ENCODE measurements at places on chromosomes 2 and 18.

DNA sequence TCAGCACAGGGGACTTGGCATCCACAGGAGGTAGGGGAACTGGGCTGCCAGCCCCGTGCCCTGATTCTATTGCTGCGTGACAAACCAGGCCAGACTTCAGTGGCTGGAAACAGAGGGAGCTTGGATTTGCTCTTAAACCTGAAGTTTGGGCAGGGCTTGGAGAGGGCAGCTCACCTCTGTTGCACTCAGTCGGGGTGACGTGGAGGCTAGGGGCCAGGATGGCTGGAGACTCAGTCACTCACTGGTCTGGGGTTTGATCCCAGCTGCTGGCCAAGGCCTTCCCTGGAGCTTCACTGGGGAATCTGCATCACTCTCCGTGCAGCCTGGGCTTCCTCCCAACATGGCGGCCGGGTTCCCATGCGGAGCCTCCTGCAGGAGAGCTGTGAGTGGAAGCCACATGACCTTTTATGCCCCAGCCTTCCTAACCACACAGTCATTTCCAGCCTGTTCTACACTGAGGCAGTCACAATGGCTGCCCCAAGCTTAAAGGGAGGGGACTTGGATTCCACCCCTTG lies 175.2 kb upstream of the HDAC4 start:
- no peak for DNase-seq

DNA sequence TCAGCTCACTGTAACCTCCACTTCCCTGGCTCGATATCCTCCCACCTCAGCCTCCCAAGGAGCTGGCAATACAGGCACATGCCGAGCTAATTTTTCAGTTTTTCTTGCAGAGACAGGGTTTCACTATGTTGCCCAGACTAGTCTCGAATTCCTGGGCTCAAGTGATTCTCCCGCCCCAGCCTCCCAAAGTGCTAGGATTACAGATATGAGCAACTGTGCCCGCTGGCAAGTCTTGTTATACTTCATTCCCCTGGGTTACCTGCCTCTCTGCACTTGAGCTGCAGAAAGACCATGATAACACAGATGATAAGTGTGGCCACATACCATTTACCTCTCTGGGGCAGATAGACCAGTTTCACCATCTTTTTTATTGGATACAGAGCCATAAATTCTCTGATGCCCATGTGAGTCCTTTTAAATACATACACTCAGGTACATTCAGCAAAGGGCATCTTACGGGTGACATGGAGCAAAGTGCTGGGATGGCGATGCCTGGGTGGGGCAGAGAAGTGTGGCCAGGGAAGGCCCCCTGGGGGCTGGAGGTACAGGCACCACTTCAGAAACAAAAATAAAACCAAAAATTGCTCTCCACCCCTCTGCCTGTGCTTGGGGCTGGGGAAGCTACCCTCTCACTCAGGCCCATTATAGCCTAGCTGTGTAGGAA lies 20.4 kb downstream of the CCT7 start:
- no peak for DNase-seq

DNA sequence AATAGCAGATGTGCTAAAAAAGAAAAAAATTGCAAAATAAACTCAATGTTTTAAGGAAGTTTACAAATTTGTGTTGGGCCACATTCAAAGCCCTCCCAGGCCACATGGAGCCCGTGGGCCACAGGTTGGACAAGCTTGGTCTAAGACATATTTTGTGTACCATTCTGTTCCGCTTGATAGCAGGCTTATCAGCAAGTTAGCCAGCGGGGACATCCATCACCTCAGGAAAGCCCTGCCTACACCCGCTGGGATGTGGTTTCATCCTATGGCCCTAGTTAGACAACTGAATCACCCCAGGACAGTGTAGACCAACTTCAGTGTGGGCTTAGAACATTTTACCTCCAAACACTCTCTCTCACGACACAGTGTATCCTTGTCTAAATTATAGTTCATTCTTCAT lies 32.6 kb downstream of the CD8B2 start:
- DNase-seq, result no peak

DNA sequence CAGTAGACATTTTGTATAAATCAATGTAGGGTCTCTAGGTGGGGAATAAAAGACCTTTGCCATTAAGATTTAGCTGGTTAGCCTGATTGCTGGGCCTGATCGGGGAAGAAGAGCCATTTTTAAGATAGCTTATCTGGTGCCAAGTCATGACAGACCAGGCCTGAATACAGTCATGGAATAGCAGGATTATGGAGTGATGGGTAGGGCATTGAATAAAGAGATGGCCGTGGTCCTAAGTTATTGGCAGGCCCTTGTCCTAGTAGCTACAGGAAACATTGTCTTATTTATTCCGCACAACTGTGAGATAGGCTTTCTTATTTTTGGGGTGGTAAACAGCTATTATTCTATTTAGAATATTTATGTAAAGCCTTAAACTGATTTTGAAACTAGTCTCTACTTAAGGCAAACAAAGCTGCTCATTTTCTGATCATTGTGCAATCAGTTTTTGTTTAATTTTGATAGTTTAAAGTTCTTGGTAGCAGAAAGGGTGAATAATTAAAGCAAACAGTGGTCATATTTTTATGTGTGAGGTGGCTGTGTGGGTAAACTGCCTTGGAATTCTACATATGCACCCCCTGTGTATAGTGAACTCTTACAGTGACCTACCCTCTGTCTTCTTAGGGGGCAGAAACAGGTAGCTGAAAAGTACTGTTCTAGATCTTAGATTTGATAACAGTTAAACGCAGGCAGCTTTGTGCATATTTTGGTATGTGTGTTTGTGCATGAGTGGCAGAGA lies 22.6 kb downstream of the ZNF236 start:
- DNase-seq, result no peak

GRCh38 chr2:118994778-118995177 lies 52.8 kb downstream of the MARCO start:
- no peak for DNase-seq

GRCh38 chr18:44880170-44880569 lies 199.5 kb downstream of the SETBP1 start:
- DNase-seq, result no peak

DNA sequence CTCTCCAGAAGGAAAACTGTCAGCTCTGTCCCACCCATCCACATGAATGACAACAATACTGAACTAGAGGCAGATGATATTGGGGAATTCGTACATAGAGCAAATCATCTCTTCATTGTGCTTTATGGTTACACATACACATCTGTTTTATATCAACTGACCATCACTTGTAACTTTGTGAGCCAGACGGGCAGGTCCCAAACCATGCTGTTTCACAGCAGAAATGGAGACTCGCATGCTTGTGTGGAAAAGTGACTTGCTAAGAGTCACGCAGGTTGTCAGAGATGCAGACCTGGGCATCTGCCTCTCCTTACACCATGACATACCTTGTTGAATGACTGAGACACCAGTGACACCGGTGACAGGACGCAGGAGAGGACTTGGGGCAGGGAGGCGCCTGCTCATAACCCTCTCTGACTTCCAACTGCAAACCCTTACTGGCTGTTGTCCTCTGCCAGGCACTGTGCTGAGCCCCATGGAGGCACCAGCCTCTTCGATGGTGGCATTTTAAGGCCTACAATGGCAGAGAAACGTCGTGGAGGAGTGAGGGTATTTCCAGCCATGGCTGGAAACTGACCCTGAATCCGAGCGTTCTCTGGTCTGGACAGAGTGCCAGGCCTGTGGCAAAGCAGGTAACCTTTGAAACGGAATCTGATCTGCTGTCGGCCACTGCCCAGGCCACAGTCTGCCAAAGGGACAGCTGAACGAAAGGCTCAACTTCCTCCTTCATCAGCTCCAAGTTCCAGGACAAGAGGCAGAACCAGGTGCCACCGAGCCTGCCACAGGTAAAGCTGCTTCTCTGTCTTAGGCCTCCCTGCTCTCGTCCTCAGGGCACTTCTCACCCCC lies 26.9 kb upstream of the ROCK2 start:
- DNase-seq, result no peak

DNA sequence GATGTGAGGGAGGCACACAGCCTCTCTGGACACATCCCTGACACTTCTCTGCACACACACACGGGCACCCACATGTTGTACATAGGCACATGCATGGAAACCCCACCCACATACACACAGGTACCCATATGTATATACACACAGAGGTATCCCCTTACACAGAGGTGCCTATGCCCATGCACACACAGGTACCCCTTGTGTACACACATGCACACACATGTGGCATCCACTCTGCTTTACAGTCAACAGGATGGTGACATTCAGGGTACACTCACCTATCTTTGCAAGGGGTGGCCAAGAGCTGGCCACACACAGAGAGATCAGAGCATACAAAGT lies 59.5 kb downstream of the FAM168B start:
- DNase-seq, result no peak

GRCh38 chr18:59743566-59743965 lies 46.3 kb upstream of the CCBE1 start:
- no peak for DNase-seq

DNA sequence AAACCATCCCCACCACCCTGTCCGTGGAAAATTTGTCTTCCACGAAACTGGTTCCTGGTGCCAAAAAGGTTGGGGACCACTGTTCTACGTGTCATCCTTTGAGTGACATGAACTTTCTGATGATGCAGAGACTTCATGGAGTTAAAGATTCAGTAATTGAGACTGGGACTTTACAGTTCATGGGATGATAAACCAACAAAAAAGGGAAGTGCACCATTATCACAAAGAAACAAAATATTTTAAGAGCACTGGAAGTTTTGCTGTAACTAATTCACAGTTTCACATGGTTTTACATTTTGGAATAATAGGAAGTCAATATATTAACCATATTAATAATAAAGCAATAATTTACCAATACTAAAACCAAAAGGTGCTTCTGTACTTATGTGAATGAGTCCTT lies 126.8 kb downstream of the AQP4 start:
- no peak for DNase-seq

- DNase-seq, result no peak
These were observed 317.6 kb downstream of the CTNNA2 start for GRCh38 chr2:79830501-79830900.

DNA sequence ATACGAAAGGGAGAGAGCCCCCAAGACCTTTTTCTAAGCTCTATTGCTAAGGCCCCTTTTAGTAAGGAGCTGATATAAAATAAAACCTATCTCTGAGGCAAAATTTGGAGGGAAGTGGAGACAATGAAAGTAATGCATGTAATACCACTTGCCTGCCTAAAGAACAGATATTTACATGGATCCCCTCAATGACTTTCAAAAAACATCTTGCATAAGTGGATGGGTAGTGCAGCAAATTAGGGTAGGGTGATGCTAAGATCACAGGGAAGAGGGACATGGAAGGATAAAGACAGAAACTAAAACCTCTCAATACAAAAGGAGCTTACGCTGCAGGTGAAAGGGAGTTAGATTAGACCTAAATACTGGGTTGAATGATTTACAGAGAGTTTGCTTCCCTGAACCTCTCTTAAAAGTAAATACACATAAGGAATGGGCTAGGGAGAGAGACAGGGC lies 1.1 kb downstream of the ZNF513 start:
- DNase-seq, result no peak

- DNase-seq, result no peak
These were observed 16.9 kb downstream of the CROCC2 start for GRCh38 chr2:240922982-240923537.

DNA sequence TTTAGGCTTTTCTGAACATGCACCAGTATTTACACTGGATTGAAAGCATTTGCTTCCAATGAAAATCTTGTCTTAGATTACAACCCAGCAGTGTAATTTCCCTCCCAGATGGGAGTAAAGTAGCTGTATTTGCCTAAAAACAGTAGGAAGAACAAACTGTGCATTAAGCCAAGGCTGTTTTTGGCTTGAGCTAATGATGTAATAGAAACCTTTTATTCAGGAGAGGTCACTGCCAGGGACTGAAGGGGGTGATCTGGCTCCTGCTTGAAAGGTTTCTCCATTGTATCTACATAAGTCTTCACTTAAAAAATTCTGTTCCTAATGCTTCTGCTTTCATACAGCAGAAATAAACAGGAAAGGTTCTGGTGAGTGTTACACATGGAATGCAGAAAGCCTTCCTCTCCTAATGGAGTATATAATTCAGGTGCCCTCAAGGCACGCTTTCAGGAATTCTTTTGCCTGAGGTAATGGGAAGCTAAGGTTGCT lies 74.4 kb downstream of the MEIS1 start:
- no peak for DNase-seq

GRCh38 chr2:113079131-113079530 lies 11.4 kb downstream of the IL1F10 start:
- no peak for DNase-seq

GRCh38 chr18:38362286-38362792 lies 796.7 kb upstream of the CELF4 start:
- no peak for DNase-seq

GRCh38 chr2:12376025-12376424 lies 340.7 kb upstream of the TRIB2 start:
- DNase-seq, result no peak

- no peak for DNase-seq
These were observed 2.9 kb upstream of the B3GNT7 start for GRCh38 chr2:231392431-231393148.

- DNase-seq, result no peak
These were observed 25.9 kb downstream of the AFTPH start for GRCh38 chr2:64550042-64550441.

DNA sequence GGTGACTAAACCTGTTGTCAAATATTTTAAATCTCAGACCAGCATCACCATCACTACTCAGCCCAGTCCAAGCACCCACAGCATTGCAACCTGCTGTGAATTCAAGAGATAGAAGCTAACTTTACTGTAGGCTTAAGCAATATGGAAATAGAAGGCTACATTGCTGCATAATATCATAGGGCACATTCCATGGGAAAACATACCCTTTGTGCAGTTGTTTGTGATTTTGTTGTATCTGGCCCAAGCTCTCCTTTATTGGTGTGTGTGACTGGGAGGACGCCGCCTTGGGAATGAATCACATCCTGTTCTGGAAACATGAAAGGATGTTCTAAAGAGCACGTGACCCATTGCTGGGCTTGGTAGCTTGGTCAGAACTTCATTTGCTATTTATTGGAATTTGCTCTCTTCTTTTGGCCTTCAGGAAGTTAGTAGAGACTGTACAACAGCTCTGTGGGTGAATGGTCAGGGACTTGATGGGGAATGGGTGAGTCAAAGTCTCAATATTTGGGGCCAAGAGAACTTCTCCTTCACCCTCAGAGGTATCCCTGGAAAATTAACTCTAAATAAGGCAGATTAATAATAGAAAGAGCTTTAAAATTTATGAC lies 106.8 kb upstream of the SERPINE2 start:
- no peak for DNase-seq

DNA sequence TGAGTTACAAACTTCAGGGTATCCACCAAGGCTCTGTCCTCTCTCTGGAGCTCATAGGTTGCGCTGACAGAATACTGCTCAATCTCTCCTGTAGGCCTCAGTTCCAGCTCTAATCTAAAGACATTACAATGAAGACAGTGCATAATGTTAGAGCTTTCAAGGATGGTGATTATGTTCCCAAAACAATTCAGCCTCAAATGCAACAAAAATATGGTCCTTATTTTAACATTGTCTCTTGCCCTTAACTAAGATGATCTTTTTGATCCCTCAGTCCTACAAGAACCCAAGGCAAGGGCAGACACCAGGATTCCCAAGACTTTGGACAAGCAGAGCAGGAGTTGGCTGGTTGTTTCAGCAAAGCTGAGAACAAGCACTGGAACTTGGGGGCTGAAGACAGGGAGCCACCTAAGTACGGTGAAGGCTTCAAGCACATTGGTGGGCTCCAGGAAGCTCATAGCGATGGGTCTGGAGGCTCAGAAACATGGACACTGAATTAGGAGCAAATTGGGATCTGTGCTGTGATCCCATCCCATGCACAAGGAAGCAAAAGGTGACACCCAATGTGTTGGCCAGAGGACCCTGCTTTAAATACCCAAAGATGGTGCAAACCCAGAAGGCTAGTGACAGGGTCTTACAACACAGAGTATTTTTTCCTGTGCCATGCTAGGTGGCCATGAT lies 24.7 kb downstream of the APOB start:
- no peak for DNase-seq

GRCh38 chr2:53131416-53131815 lies 636.2 kb upstream of the CHAC2 start:
- no peak for DNase-seq

Data from stimulated activated CD8-positive, alpha-beta memory T cell treated with anti-CD3 and anti-CD28 coated beads, Interleukin-7, amount 100 ng/mL, for 48 hours (primary cell).